ENCODE measurements at places on chromosomes 2 and 18.

- no peak for DNase-seq
Observed at GRCh38 chr2:221322741-221323140, 249.4 kb downstream of the EPHA4 start.

DNA sequence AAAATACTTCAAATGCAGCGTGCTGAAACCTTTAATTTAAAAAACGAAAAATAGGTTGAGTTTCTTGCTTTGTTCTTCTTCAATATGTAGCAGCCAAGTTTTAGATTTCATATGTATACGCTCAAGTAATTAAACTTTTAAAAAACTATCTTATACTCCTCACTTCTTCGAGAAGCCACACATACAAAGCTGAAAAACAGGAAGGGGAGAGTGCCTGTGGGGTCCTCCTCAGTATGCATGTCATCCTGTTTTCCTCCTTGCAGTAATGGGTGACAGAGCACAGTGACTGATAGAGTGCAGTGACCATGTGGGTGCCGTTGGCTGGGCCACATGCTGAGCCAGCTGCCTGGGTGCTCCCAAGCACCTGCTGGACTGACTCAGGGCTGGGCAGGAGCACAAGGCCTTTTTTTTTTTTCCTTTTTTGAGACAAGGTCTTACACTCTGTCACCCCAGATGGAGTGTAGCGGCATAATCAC, 33.3 kb downstream of the UXS1 start:
- no peak for DNase-seq

- DNase-seq, result peak; percentile 65
Observed at GRCh38 chr2:230564805-230565779, 147.6 kb upstream of the CAB39 start.

- no peak for DNase-seq
Observed at GRCh38 chr18:37902344-37902743, 336.7 kb upstream of the CELF4 start.

DNA sequence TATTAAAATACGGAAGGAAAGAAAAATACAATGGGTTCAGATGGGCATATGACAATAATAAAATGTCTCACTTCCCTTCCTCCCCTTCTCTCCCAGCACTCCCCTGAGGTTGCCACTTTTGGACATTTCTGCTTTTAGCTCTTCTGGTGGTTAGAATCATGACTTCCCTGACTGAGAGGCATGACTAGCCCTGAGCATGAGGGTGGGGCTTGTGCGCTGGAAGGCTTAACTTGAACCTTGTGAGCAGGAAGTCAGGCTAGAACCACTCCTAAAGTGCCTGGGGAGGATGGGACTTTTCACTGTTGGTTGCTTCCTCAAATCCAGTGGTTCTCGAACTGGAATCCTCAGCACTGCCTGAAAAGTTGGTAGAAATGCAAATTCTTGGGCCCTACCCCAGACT, 19.7 kb upstream of the ARHGAP25 start:
- peak; percentile 89 for DNase-seq

DNA sequence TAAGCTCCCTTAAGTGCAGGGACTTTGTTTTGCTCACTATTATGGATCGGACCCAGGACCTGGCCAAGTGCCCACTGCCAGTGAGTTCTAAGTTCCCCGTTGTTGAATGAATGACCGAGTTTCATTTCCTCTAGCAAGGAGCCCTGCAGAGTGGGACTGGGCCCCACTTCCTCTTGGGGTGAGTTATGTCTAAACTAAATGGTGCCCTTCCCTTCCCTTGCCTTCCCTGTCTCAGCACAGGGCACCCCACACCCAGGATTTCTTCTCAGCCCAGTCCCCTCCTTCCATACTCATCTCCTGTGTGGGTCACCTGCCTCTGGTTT, 195.3 kb upstream of the HS6ST1 start:
- DNase-seq, result peak; percentile 68

DNA sequence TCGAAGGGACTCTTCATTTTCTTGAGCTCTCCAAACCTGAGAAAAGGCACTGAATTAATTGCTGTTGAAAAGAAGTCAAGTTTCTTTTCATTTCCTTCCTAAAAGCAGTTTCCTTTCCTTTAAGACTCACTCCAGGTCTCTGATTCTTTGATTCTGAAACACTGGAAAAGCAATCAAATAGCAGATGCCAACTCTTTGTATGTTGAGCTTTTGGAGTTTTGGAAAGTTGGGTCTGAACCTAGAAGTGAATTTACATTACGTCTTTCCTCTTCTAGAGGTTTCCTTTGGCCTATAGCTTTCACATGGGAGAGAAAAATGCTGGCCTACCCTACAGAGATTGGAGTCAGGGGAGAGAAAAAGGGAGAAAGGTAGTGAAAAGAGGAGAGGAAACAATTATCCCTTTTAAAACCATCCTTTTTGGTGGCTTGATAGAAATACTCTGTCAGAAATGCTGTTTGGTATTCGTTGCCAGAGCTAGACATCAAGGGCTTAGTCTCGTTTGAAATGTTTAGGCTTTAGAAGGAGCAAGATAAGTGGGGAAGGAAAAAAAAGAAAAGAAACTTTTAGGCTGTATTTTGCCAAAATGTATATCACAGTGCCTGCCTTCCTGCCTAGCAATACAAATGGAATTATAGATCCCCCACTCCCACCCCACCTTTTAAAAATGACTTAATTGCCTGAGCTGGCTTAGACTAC, 187.7 kb downstream of the PRPF40A start:
- no peak for DNase-seq

DNA sequence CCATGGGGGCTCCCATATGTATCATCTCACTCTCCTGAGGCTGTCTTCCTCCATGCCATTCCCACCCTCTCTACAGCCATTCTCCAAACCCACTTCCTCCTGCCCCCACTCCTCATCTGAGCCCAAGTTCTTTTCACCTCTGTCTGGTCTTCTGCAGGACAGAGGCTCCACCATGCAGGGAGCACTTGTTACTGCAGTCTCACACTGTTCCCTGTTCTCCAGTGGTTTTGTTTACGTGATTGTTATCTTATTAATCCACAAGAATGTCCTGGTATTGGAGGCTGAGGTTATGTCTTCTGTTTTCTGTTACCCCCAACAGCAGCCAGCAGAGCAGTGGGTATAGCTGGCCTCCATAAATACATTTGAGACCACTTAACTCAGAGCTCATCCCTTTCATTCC, 51.4 kb downstream of the PAX8 start:
- no peak for DNase-seq

GRCh38 chr2:231037731-231038482, 584 bp downstream of the C2orf72 start:
- no peak for DNase-seq

GRCh38 chr18:73826098-73826497, 321.5 kb downstream of the FBXO15 start:
- DNase-seq, result no peak

DNA sequence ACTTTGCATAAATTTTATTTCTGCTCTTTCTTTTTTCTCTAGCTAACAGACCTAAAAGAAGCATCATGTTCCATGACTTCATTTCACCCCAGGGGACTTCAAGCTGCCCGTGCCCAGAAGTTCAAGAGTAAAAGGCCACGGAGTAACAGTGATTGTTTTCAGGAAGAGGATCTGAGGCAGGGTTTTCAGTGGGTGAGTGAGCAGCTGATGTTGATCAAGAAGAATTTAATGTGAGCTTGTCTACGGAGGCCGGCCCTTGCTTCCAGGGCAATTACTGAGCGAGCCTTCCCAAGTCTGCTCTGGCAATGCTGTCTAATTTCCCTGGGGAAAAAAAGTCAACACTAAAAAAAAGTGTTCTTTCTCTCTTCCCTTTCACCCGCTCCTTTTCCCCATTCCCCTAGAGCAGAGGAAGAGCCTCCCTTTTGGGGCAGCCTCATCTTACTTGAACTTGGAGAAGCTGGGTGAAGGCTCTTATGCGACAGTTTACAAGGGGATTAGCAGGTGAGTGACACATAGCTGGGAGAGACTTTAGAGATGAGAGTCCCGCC, 1.2 kb downstream of the CDK15 start:
- DNase-seq, result no peak

GRCh38 chr2:240425697-240426096, 9.8 kb upstream of the GPC1 start:
- no peak for DNase-seq

DNA sequence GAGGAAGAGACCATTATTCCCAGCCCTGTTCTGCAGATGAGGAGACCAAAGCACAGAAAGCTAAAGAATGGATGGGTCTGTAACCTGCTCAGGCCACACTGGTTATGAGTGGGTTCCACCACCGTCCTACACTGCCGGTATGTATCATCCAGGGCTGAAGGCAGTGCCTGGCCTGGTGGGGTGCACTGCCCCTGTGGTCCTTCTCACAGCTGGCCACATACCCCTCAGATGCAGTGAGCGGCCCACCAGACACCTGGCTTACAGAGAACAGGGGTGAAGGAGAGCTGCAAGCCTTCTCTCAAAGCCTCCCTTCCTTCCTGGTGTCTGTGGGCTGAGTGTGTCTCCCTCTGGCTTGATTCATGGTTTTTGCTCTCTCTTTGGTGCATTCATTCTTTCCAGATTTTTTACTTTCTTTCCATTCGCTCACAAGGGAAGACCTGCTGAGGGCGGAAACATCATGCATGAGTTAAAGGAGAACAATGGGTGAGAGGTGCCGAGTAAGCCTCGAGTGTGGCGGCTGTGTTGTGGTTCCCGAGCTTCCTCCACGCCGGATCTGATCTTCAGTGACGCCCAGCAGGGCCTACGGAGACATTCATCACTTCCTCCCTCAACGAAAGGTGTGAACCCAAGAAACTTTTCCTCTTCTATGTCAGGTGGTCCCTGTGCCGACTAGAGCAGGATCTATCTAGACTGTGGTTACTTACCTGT, 62.1 kb upstream of the REL start:
- no peak for DNase-seq

GRCh38 chr18:6057604-6058003, 162.3 kb upstream of the TMEM200C start:
- DNase-seq, result no peak

GRCh38 chr18:9416563-9417072, 58.7 kb upstream of the RALBP1 start:
- no peak for DNase-seq

- DNase-seq, result no peak
Observed at GRCh38 chr2:164605295-164605694, 16.0 kb downstream of the GRB14 start.

- no peak for DNase-seq
Observed at GRCh38 chr2:24899361-24899910, 20.6 kb downstream of the ADCY3 start.

DNA sequence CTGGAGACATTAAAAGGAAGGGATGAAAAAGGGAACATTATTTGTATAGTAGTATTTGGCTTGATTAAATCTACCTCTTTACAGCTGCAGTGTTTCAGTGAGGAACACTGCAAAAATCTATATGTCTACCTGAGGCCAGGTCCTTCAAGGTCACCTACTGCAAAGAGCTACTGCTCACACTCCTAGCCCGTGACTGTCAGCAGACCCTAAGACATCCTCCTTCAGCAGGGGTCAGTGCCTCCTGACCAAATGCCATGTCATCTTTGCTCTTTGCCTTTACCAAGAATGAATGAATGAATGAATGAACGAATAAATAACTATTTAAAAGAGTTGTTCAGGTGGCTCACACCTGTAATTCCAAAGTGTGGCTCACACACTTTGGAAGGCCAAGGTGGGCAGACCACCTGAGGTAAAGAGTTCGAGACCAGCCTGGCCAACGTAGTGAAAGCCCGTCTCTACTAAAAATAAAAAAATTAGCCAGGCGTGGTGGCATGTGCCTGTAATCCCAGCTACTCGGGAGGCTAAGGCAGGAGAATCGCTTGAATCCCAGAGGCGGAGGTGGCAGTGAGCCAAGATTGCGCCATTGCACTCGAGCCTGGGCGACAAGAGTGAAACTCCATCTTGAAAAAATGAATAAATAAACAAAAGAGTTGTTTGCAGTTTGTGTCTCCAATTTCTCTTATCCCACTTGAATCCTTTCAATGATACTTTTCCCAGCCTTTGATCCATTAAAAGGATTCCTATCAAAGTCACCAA, 84.3 kb upstream of the GRB14 start:
- DNase-seq, result no peak

DNA sequence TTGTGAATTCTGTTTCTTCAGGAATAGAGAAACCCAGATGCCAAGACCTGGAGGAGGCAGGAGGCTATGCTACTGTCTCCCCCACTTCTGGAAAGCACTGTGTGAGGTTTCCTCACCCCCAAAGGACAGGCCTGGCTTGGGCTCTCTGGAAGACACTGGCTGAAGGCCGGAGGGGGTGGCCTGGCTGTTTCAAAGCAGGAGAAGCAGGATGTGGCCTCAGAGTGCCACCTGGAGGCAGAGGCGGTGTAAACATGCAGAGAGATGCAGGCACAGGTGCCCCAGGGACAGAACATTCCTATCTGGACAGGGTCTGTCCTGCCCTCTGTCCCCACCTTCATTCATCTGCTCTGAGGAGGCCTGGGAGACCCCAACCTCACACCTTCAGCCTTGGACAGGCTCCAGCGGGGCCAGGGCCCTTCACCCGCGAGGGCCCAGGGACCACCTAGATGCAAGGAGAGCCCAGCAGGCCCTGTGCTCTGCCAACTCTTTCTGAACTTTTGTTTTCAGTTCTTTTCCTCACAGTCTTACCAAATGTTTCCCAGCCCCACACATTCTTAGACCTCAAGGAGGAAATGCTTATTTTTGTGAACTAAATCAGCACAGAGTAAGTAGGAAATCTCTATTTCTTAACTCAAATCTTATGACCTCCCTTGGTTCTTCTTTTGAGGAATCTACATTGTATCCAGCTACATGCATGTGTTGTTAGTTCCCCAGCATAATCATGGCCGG, 79.2 kb downstream of the LONRF2 start:
- no peak for DNase-seq

- no peak for DNase-seq
Observed at GRCh38 chr2:237538001-237538720, 28.2 kb upstream of the PRLH start.

- DNase-seq, result no peak
Observed at GRCh38 chr2:233107011-233107410, 46.9 kb downstream of the INPP5D start.

DNA sequence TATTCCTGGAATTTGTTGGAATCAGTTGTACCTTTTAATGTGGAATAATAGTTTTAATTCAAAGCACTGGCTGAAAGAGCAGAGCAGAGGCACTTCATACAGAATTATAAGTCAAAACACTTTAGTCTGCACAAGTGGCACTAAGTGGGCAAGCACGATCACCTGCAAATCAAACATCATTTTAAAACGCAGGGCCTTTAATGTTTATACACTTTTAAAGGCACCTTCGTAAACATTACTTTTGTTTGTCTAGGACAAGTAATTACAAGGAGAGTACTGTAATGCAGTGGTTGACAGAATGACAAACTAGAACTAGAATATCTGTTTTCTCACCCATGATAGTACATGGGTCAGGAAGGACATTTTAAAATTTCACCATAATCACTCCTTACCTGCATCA, 36.4 kb downstream of the LANCL1 start:
- DNase-seq, result no peak

GRCh38 chr2:115129536-115129935, 687.1 kb downstream of the DPP10 start:
- no peak for DNase-seq

- DNase-seq, result no peak
Observed at GRCh38 chr2:234673961-234674759, 177.3 kb upstream of the ARL4C start.

- DNase-seq, result no peak
Observed at GRCh38 chr2:201401815-201402214, 44.7 kb upstream of the FLACC1 start.

GRCh38 chr2:98691303-98691702, 39.6 kb downstream of the MGAT4A start:
- no peak for DNase-seq

- DNase-seq, result no peak
Observed at GRCh38 chr2:26345283-26345544, 729 bp upstream of the SELENOI start.

All from SIG-M5 (cell line).